ENCODE measurements at places on chromosomes 12 and 14.

GRCh38 chr14:91454155-91454554 is 36.5 kb upstream of the CCDC88C start:
- DNase-seq = no peak

- DNase-seq = no peak
These were observed 104.8 kb downstream of the DUSP6 start for GRCh38 chr12:89247541-89247942.

- no peak for DNase-seq
These were observed 9.7 kb upstream of the PEBP1 start for GRCh38 chr12:118126119-118126757.

DNA sequence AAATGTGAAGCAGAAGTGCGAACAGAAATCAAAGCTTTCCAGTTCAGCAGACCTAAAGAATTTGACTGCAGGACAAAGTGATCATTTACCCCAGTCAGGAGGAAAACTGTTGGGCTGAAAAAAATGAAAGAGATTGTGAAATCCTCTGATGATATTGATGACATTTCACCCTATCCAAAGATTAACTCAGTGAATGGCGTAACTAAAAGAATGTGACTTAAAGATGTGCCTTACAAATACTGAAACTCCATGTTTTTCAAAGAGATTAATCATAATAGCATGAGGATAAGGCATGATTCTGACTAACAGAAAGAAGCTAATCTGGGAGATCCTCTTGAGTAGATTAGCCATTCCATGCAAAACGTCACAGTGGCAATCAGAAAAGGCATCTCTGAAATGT is 225.6 kb downstream of the DUSP6 start:
- no peak for DNase-seq

- DNase-seq = no peak
These were observed 103.1 kb downstream of the HELB start for GRCh38 chr12:66405395-66405794.

- DNase-seq = no peak
These were observed 184.7 kb upstream of the OTX2 start for GRCh38 chr14:56995010-56995409.

- DNase-seq = no peak
These were observed 103.2 kb upstream of the MDGA2 start for GRCh38 chr14:47778631-47779030.

GRCh38 chr14:58299401-58300330 is 1.3 kb downstream of the ARID4A start:
- DNase-seq = peak; percentile 13

DNA sequence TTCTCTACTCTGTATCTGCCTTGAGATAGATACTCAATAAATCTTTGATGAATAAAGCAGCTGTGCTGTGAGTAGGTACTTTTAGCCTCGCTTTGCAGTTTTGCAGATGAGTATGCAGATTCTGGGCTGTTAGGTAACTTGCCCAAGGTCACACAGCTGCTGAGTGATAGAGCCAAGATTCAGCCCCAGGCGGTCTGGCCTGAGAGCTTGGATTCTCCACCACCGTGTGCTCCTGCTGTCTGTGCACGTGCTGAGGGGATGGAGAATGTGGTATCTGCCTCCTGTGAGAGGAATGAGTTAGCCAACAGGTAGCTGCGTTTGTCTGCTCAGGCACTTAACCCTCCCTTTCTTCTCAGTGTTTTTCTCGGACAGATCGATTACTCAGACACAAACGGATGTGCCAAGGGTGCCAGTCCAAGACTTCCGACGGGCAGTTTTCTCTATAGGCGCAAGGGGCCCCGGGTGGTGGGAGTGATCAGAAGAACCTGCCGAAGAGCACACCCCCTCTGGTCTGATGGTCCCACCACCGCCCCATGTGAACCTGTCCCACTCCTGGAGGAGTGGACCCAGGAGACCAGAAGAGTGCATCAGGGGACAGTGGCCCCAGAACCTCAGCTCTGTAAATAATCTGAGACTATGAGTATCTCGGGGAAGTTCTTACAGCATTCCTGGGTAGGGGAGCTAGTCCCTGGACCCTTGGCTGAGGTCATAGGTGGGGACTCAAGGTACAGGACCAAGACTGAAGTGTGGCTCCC is 6.6 kb upstream of the CSAD start:
- DNase-seq = no peak

DNA sequence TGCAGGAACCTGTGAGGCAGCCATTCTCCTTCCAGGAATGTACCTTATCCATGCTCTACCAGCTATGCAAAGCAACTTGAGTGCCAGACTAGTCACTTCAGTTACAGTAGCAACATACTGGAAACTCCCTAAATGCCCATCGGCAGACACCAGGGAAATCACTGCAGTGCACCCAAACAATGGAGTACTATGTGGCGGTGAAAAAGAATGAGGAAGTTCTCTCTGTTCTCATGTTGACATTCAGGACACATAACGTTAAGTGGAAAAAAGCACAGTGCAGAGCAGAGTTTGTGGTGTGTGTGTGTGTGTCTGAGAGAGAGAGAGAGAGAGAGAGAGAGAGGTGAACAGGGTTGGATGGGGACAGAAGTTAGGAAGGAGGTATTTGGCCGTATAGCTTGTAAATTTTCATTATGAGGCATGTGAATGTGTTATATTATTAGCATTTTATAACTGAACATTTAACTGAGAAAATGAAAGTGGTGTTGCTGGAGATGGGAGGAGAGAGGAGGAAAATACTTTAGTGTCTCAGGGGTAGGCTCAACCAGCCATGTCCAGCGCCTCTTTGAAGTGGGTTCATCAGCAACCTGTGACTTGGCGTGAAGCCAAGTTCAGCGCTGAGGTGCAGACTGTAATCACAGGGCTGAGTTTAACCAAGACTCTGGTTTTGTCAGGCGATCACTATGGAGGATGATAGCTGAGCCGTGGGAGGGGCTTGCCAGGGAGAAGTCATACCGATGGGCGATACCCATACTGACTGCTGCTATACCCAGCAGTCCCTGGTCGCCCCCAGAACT is 17.3 kb downstream of the TNFAIP2 start:
- DNase-seq = no peak

DNA sequence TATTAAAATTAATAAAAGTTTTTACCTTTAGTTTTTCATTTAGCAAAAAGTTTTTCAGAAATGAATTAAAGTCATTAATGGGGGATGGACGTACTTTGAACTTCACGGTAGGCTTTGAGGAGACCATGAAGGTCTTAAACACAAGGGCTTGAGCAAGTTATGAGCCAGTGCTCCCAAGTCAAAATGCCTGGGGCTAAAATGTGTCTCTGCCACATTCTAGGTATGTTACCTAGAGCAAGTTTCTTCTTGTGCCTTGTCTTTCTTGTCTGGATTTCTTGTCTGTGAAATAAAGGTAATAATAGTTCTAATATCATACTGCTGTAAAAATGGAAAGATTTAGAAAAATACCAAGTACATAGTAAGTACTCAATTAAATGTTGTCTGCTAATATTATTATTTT is 132.7 kb upstream of the USP15 start:
- DNase-seq = no peak

- no peak for DNase-seq
These were observed 4.5 kb downstream of the USP15 start for GRCh38 chr12:62264706-62265105.

DNA sequence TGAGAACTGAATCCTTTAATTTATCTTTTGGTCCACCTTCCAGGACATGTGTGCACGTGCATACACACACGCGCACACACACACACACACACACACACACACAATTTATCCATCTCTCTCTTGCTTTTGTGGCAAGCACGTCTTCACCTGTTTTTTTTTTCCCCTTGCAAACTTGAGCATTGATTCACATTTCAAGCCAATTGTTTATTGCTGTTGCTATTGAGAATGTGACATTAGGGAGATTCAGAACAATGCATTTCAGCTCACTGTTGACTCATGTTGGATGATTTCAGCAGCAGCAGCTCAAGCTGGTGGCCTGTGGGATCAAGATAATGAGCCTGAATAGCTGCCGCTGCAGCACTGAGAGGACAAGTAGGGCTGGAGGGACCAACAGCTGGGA is 128.9 kb downstream of the SNAPC1 start:
- no peak for DNase-seq

- DNase-seq = no peak
These were observed 27.9 kb downstream of the ACTN1 start for GRCh38 chr14:68951035-68951797.

- DNase-seq = no peak
These were observed 230.2 kb upstream of the RGS6 start for GRCh38 chr14:71701990-71702389.

DNA sequence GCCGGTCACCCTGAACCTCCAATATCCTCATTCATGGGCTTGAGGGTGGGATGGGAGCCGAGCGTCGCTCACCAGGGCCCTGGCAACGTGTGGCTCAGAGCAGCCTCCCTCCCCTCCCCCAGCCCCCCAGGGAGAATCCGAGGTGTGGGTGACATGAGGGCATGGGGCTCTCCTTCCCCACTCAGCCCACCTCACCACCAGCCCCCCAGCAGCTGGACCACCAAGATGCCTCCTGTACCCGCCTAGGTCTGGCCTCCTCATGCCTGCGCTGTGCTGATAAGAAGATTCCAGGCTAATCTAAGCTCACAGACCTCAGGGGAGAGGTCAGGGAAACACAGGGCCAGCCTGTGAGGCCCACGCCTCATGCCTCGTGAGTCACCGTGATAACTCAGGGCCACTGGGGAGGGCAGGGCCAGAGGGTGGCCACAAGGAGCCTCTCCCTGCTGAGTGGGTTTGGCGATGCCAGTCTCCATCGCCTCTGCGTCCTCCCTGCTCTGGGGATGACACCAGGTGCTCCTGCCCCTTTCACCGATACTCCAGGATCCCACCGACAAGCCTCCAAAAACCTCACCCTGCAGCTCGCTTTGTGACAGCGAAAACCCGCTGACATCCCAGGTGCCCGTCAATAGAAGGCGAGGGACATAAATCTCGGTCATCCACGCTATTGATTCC is 56.9 kb downstream of the TESC start:
- no peak for DNase-seq
